ENCODE measurements at places on chromosomes 11 and 22.

DNA sequence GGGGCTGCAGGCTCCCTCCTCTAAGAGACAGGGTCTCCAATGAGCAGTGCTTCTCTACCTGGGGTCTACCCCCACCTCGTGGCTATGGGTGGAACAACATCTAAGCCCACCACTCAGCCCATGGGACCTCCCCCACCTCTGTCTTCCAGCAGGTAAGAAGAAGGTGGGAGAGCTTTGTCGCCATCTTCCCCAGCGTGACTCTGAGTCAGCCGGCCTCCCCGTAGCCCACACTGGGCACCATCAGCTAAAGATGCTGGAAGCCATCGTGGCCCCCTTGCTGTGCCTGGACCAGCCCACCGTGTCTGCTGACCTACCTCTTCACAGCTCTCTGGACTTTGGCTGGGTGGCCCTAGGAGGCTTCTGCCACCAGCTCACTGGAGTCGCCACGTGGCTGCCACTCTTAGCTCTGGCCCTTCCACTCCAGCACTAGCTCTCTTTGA, 944 bp downstream of the C11orf86 start:
- no peak for DNase-seq

DNA sequence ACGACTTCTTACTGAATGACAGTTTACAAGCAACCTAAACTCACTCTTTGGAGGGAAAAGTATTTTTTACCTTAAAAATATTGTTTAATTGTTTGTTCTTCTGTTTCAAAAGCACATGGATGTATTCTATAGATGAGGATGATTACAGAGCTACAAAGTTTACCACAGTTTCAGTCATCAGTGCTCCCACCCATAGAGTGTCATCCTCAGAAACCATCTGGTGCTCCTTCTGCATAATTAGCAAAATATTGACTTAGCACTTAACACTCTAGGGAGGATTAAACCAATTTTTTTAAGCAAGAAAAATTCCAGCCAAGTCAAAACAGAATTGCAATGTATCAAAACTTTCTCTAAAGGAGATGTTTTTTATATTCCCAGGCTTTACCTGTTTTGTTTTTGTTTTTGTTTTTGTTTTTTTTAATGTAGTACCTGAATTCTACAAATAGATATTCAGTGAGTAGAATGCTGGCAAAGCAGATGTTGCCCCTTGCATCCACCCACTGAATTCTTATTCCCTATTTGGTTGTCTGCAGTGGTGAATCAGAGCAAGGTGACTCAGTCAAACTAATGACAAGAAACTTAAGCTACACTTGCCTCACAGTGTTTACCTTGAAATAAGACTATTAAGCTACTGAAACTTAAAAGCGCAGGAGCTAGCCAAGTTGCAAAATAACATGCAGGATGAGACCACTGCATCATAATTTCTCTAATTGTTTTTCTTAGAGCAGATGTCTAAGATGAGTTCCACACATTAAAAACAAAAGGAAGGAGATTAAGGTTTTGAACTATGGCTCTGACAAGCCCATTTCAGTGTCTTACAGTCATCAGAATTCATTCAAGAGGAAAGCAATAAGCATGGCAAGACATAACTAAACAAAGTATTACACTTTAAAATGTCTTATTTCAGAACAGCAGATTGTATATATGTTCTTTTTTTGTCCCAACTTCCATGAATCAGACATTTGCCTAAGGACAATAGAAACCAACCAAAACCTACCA, 155.1 kb upstream of the SOX6 start:
- DNase-seq = no peak

GRCh38 chr11:14374922-14375830, 16.2 kb upstream of the RRAS2 start:
- no peak for DNase-seq

GRCh38 chr11:93704237-93704636, 37.1 kb downstream of the TAF1D start:
- no peak for DNase-seq

DNA sequence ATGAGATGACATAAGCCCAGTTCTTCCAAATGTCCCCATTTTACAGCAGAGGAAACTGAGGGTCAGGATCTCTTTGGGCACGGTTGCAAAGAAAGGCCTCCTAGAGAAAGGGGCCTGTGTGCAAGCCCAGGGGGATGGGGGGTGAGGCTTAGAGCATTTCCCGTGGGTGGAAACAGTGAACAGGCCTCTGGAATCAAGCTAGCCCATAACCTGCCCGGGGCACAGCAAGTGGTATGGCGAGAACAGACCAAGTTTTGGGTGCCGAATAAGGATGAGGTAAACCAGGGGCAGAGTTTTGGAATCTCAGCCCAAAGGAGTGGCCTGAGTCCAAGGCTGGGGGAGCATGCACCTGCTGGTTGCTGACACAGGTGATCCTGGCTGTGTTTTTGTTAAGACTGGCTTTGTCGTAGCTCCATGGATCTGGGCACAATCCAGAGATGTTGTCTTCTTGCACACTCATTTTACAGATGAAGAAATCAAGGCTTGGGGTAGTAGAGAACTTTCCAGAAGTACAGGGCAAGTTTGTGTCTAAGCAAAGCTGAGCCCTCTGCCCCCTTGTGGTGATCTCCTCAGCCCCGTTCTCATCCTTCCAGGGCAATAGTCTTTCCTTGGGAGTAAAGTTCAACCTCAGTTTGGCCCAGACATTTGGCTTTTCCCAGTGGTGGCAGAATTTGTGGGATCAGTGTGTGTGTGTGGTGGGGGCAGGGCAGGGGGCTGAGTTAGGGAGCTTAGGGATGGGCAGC, 53.5 kb upstream of the MYEOV start:
- no peak for DNase-seq

DNA sequence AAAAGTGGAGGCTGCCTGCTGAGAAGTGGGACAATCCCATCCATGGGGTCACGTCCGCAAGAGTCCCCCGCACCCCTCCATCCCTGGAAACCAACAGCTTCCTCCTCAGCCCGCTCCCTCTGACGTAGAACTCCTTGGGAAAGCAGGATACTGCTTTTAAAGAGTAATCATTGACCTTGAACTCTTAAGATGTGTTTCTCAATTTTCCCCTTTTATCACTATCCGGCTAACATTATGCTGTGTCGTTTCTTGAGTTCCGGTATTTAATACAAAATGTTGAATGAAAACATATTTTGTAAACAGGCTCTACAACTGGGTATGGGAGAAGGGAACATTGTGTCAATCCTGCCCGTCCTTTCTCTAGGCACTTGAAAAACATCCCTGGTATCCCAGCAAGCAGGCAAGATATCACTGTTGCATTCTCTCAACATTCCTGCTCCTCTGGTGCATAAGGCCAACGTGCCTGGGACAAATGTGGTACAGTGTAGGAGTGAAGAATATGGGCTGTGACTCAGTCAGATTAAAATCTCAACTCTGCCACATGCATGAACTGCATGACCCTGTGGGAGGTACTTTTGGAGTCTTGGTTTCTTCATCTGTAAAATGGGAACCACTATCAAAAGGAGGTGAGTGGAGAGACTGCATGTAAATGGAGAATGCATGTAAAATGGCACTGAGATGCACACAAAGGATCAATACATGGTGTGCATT, 52.8 kb downstream of the WT1 start:
- DNase-seq = no peak

DNA sequence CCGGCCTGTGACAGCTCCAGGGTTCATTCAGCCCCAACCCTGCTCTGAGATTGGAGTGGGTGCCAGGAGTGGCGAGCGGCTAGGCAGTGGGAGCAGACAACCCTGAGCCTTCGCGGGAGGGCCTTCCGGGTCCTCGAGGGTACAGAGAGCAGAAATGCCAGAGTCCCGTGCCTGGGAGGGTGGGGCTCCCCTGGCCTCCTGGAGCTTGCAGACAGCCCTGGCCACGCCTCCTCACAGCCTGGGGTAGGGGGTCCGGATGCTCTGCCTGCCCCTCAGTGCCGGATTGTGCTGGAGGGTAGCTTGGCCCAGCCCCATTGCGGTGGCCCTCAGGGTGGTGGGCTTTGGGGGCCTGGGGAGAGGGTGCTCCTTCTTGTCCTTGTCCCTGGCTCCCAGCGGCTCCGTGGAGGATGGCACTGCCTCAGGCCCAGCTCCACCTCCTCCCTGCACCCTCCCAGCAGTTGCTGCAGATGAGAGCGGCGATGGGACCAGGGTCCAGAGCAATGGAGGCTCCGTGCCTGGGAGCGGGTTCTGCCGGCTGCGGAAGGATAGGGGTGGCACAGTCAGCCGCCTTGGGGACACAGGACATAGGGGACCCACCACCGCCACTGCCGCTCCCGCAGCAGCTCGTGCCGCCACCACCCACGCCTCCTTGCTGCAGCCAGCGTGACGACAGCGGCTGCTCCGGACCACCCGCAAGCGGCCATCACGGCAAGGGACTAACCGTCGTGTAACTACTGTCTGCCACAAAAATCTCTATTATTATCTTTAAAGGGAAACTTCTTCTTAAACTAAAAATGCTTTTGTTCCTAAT, 34.9 kb upstream of the OR10G7 start:
- DNase-seq = no peak

GRCh38 chr11:31953803-31954327, 137.0 kb upstream of the RCN1 start:
- DNase-seq = no peak

GRCh38 chr11:45407226-45407625, 121.1 kb upstream of the SYT13 start:
- DNase-seq = no peak

DNA sequence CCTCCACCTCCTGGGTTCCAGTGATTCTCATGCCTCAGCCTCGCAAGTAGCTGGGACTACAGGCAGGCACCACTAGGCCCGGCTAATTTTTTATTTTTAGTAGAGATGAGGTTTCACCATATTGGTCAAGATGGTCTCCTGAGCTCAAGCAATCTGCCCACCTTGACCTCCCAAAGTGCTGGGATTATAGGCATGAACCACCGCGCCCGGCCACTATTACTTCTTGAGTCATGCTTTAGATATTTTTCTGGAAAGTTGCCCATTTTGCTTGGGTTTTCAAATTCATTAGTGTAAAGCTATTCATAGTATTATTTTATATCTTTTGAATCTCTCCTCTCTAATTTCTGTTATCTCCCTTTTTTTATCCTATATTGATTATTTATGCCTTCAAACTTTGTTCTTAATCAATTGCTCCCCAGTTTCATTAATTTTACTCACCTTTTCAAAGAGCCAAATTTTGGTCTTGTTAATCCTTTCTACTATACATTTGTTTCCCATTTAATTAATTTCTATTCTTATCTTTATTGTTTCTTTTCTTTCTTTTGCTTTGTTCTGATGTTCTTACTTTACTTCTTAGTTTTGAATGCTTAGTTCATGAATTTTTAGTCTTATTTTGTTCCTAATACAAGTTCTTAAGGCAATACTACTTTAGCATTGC, 10.3 kb upstream of the RAC2 start:
- no peak for DNase-seq

GRCh38 chr22:43827926-43828724, 16.0 kb upstream of the EFCAB6 start:
- no peak for DNase-seq

DNA sequence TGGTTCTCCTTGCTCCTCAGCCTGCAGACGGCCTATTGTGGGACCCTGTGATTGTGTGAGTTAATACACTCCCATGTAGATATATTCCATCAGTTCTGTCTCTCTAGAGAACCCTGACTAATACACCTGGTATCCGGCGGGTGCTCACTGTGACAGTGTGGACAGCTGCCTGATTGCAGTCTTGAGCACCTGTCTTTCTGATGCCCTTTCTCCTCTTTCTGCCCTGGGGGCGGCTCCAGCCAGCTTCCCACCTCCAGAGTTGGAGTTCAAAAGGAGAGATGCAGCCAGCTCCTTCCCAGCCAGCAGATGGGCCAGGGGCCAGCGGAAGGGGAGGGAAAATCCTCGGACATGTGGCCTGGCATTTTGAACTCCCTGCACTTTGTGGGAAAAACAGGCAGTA, 15.0 kb downstream of the SMIM38 start:
- DNase-seq = no peak

- DNase-seq = no peak
Measured at GRCh38 chr22:43153899-43154298, 2.5 kb downstream of the TSPO start.

All from fibroblast of the conjunctiva (primary cell).